CD4-positive, alpha-beta T cell treated with Interleukin-1 beta for 1 hour (primary cell): ENCODE measurements at places on chromosomes 4 and X.

- no peak for DNase-seq
Observed at GRCh38 chrX:8189096-8189830, 18.2 kb upstream of the VCX2 start.

GRCh38 chrX:19707246-19707871, 180.0 kb downstream of the SH3KBP1 start:
- no peak for DNase-seq

- no peak for DNase-seq
Observed at GRCh38 chrX:148872161-148872535, 371.7 kb downstream of the AFF2 start.

DNA sequence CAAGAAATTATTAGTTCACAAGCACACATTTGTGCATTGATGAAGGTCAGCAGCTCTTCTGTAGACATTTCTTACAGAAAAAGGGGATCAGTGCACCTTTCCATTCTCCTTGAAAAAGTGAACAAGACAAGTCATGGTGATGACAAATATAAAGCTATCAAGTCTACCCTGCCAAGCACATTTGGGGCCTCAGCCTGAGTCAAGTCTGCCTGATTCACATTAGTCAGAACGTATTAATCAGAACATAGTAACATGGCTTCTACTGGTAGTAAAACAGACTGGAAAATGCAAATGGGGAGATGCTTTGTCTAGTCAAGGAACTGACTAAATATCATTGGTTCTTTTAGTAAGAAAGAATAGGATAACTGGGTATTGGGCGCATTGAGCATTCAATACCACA, 2305.1 kb downstream of the PCDH7 start:
- DNase-seq = no peak

- no peak for DNase-seq
Observed at GRCh38 chr4:67342291-67342690, 203.0 kb downstream of the CENPC start.

- no peak for DNase-seq
Observed at GRCh38 chr4:27327421-27328181, 467.0 kb downstream of the STIM2 start.

- DNase-seq = no peak
Observed at GRCh38 chr4:41795796-41796385, 47.4 kb upstream of the PHOX2B start.

GRCh38 chr4:85496126-85496849, 21.3 kb downstream of the ARHGAP24 start:
- no peak for DNase-seq

DNA sequence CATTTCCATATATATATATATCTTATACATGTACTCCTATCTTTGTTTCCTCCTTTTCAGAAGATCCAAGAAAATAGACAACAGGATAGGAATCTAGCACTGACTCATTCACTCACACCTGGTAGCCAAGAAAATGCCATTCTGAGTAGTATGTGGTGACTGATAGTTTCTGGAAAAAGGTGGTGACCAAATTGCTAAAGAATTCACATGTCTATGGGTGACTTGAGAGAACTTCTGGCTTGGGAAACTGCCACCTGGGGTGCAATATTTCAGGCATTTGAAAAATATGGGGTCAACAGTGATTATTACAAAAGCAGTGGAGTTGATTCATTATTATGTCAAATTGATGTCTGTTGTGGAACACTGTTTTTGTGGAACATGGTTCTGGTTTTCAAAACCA, 605.1 kb downstream of the PCDH18 start:
- DNase-seq = no peak

DNA sequence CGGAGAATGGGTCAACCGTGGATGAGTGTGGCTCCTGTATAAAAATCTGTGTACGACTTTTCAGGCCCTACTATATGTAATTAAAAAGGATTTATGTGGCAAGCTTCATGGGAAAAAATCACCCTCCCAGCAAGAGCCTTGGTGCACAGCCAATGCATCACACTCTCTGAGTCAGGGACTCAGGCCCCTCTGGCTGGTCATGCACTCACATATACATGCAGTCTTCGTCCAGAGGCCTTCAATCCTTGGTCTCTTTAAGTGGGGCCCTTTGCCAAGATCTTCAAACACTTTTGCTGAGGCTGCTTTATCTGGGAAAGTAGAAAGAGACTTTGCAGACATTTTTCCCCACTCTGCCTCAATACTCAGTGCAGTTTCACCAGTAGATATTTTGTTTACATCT, 311.4 kb upstream of the FSTL5 start:
- no peak for DNase-seq

DNA sequence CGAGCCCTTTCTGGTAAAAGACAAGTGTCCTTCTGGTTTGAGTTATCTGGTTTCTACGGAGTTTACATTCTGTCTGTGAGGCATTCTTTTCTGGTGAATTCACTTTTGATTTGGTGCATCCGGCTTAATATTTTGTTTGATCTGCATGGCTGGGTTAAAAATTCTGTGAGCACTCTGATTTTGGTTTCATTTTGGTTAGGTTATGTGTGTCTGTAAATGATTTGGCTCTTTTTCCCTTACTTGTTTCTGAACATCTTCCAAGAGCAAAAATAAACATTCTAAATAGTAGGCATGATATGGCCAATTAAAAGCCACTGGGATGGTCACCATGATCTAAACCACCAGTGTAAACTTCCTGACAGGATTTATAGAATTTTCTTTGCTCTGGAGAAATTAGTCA, 85.7 kb upstream of the PTPN13 start:
- no peak for DNase-seq

DNA sequence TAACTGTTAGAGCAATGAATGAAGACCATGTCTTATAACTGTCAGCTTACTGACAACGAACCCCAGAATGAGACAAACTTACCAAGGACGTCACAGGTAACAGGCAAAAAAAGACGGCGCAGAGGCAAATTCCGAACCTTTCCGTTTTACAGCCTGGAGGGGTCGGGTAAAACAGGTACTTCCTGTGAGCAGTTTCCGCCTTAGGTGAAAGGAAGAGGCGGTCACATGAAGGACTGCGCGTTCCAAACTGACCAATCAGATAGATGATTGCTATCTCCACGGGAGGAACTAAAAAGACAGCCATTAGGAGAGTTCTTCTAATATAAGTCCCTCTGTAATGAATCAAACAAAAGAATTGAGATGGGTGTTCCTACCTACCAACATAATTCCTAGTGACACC, at the start of gene COX7B2:
Gene COX7B2, minus strand, starts transcription at position 168 of the 400 bp plus-strand sequence. CDS start 174,053 bp downstream, outside the sequence.
- DNase-seq = no peak

DNA sequence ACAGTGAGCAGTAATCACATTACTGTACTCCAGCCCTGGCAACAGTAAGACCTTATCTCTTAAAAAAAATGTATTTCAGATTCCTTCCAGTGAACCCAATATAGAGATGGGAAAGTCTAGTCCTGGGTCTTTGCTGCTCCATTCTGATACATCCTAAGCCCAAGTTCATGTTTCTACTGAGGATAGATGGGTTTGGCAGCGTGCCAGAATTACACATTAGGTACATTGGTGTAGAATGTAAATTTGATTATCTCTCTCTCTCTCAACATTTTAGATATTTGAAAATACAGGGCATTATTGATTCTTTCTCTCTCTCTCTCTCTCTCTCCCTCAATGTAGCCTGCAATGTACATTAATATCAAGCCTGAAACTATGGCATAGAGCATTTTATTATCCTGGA, 43.5 kb upstream of the ZNF330 start:
- DNase-seq = no peak

- no peak for DNase-seq
Observed at GRCh38 chr4:169045862-169046584, 36.0 kb upstream of the CBR4 start.

- DNase-seq = no peak
Observed at GRCh38 chr4:74598611-74599325, 153.8 kb downstream of the AREG start.

- no peak for DNase-seq
Observed at GRCh38 chr4:39729557-39729956, 31.6 kb downstream of the UBE2K start.

GRCh38 chr4:40916880-40917279, 167.1 kb downstream of the NSUN7 start:
- no peak for DNase-seq

DNA sequence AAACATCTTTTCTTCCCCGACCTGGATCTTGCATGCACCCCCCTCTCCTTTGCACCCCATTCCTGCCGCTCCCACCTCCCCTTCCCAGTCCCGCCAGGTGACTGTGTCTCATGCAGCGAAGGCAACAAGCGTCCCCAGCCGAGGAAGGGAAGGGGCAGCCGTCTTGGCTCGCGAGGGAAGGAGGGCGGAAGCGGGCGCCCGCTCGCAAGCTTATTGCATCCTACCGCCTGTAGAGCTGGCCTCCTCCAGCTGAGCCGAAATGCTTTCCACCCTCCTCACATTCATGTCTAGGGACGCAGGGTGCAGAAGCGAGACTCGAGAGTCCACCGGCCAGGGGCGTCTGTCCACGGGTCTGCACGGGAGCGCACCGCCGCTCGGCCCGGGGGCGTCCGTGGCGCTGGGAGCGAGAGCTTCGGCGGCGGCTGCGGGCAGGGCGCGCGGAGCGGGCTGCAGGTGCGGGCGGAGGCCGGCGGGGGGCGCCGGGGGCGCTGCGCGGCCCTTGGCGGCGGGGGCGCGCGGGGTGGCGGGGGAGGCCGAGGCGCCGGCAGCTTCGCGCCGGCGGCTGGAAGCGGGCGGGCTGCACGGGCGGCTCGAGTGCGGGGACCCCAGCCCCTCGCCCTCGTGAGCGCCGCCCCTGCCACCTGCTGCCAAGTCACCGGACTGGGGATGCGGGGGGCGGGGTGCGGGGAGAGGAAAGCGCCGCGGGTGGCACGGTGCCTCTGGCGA, at the start of gene KCNIP4:
Gene KCNIP4, minus strand, starts transcription at position 426 of the 726 bp plus-strand sequence.
- DNase-seq = no peak

DNA sequence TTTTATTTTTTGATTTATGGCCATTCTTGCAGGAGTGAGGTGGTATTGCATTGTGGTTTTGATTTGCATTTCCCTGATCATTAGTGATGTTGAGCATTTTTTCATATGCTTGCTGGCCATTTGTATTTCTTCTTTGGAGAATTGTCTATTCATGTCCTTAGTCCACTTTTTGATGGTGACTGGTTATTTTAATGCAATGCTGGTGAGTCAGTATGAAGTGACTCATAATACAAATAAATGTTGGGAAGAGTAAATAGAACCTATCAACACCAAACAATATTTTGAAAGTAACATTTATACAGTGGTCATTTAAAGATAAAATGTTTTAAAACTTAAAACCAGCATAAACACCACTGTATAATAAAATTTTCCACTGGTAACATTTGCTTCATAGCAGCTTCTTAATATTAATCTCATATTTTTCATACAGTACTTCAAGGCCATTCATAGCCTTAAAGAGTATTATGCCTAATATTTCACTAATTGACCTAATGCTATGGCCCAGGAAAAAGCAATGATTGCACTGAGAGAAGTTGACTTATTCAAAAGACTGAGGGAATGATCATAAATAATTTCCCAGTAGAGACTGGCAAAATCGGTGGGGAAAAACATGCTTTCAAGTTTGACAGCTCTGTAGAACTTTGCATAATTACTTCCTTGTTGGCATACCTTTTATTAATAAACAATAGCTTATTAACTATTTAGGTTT, 33.9 kb downstream of the CASK start:
- no peak for DNase-seq

DNA sequence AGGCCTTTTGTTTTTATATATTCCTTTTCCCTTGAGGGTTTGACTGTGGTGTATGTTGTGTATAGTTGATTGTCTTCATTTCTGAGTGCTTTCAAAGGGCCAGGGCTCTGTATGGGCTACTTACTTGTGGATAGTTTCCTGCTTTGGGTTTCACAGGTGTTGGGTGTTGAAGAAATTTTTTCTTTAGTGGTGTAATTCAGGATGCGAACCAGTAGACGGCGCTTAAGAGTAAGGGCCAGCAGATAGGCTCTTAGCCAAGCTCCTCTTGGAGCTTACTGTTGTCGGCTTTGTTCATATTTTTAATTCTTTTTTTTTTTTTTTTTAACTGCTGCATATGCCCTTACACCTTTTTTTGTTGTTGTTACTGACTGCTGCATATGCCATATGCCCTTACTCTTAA, 276.3 kb upstream of the GALNT7 start:
- no peak for DNase-seq

GRCh38 chrX:114626323-114626722, 42.4 kb downstream of the HTR2C start:
- no peak for DNase-seq

DNA sequence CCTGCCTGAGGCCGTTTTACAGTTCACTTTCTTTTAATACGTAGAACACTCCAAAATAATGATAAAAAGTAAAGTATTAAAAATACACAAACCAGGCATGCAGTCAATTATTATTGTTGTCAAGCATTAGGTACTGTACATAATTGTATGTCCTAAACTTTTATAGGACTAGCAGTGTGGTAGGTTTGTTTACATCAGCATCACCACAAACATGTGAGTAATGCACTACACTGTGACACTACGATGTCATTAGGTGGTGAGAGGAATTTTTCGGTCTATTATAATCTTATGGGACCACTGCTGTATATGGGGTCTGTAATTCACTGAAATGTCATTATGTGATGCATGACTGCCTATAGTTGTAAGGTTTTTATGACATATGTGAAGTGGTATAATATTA, 149.5 kb upstream of the SH3RF1 start:
- DNase-seq = no peak

GRCh38 chr4:87032884-87033533, 98.2 kb downstream of the AFF1 start:
- DNase-seq = no peak

- no peak for DNase-seq
Observed at GRCh38 chr4:107854356-107855022, 29.8 kb downstream of the SGMS2 start.

DNA sequence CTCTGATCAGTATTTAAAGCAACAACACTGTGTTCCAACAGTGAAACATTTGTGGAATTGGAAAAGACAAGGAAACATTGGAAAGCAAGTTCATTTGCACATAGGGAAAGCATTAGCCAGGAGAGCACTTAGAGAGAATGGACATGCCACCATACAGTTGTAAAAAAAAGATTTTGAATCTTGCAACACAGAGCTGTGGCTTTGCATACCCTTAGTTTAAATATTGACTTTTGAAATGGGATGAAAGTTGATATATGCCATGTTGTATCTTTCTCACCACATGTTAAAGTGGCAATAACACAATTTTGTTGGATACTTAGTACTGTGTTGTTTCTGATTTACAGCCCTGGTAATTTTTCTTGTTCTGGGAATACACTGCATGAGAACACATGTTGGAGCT, 208.1 kb downstream of the BMPR1B start:
- DNase-seq = no peak

GRCh38 chr4:172842779-172843178, 325.8 kb upstream of the GALNT7 start:
- DNase-seq = no peak

- no peak for DNase-seq
Observed at GRCh38 chr4:174531486-174531885, 9.2 kb upstream of the HPGD start.
